OCI-LY7 (cell line): ENCODE measurements at places on chromosomes 3 and 15. TPM values are rescaled to one million over a fixed set of nuclear protein-coding genes. Genes with fewer than 3 reads are reported as not detected.

Gene ACSBG1
- total RNA-seq, result 0.30 and 0.52 TPM in 2 replicates

GRCh38 chr3:127077505-127078064 is 94.7 kb downstream of the PLXNA1 start:
- DNase-seq, result no peak

DNA sequence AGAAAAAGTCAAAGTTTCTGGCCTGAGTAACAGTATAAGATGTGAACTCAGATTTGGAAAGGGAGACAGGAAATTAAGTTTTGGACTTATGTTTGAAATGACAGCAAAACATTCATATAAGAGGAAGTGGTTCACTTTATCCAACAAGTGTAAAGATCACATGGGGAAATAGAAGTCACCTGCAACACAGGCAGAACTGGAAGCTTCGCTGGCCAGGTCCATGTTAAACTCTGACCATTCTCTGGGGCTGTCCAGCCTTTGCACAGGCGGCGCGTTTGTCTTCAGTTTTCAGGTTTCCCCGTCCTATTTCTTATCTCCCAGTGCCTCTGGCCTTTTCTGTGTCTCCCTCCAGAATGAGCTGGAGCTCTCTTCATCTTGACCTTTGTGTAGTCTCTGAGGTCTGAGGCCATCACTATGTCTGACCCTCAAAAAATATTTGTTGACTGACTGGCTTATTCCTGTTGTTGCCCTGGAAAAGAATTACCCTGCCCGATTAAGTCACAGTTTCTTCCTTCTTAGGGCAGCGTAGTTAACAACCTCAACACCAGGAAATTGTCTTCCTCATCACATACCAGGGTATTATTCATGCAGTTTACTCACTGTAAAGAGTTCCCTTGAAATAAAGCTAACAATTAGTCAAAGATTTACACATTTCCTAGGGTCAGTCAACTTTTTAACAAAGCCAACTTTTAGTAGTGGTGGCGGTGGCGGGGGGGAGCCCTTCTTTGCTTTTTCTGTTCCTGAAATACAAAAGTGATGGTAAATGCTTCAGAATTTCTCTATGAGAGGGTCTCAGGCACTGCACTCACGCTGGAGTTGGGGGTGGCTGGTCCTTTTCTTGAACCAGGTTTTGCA is 959 bp upstream of the RASA2 start:
- DNase-seq, result peak; percentile 41

DNA sequence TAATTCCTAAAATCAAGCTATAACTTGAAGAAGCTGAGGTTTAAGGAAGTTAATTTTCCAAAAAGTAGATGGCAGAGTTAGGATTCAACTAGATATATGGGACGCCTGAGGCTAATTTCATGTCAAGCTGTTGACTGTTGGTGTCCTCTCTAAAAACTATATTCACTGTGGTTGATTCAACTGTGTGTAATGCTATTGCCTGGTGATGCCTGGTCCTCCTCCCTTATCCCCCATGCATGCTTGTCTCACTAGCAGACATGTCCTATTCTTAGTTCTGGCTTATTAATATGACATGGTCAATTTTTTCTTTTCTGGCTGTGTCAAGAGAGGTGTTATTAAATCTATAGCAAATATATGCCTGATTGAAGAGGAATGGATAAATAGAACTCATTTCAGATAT is 156.1 kb downstream of the SPATA16 start:
- no peak for DNase-seq

Gene DCBLD2
- total RNA-seq, result 11.9 and 16.2 TPM in 2 replicates

- DNase-seq, result no peak
Measured at GRCh38 chr15:49242820-49243219, 72.8 kb downstream of the GALK2 start.

Gene ISLR2
- total RNA-seq, result not detected in 2 replicates

DNA sequence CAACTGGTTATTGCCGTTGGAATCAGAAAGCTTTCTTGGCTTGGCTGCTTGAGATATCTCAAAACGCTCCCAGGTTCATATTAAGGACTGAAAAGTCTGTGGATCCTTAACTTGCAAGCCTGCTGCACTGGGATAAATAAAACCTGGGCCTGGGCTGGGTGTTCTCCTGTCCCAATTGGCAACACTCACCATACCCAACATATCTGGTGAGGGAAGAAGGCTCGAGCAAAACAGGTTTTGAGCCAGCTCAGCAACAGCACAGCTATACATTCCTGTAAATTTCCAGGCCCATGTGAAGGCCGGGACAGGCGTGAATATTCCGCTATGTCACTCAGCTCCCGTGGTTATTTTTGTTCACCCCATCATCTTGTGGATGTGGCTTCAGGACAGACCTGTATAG is 169.0 kb upstream of the BCL6 start:
- no peak for DNase-seq

DNA sequence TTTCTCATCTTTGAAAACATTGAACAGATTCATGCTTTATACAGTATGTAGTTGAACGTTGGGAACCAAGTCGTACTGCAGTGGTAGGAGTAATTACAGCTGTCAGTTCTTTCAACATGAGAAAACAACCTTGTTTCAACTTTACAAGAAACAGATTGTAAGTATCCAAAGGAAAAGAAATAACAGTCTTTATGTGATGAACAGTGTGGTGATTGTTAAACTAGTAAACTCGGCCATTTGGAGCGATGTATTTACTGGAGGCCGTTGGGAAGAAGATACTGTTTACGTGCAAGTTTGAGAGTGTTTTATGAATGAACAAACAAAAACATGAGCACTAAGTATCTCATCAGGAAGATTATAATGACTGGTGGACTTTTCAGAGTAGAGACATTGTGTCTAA is 48.4 kb downstream of the EPHA3 start:
- no peak for DNase-seq

DNA sequence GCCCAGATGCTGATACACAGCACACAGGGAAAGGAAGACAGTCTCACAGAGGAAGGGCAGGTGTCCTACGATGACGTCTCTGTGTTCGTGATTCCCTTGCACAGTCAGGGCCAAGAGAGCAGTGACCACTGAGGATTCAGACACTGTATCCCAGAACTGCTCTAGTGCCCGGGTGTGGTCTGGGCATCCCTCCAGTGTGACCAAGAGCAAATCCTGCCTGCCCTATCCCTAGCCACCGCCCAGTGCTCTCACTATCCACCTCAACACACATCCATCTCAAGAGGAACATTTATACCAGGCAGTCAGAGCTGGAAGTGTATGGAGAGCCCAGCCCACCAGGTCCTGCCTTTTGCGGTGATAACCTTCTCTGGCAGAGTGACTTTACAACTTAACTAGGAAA is 4.1 kb downstream of the PPM1M start:
- DNase-seq, result no peak

Gene ZNF860
- 22.2 and 24.2 TPM in 2 replicates for total RNA-seq

- DNase-seq, result no peak
Measured at GRCh38 chr3:151740581-151740980, 6.9 kb downstream of the AADACL2 start.

Gene TUBGCP5
- total RNA-seq, result 36.3 and 40.8 TPM in 2 replicates

GRCh38 chr15:101171954-101172353 is 79.9 kb downstream of the CHSY1 start:
- no peak for DNase-seq

GRCh38 chr15:41024131-41024530 is 70.9 kb downstream of the CHAC1 start:
- DNase-seq, result no peak

- DNase-seq, result peak; percentile 66
Measured at GRCh38 chr15:48250640-48251076, 44.6 kb downstream of the SLC12A1 start.

- DNase-seq, result no peak
Measured at GRCh38 chr3:59775106-59775505, 725.3 kb upstream of the CFAP20DC start.

DNA sequence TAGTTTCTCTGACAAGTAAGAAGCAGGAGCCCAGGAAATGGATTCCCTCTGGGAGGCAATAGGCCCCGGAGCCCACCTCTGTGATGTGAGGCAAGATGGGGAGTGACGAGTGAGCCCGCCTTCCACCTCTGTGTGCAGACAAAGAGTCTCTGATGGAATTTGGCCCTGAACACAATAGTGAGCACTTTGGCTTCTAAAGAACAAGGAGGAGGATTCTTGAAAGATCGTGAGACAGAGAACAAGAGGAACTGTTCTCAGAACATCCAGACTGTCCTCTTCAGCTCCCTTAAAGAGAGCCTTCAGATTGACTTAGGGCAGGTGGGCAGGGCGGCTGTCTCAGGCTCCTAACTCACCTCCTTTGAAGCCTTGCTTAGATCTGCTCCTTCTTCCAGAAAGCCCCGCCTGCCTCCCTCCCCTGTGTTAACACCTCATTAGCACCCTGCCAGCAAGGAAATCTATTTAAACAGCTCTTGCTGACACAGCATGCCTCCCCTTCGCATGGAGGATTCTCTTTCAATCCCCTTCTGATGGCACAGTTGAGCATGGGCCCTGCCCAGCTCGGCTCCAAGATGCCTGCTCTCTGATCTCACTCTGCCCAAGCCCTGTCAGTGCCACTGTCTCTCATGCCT is 430.3 kb downstream of the NTRK3 start:
- DNase-seq, result no peak

DNA sequence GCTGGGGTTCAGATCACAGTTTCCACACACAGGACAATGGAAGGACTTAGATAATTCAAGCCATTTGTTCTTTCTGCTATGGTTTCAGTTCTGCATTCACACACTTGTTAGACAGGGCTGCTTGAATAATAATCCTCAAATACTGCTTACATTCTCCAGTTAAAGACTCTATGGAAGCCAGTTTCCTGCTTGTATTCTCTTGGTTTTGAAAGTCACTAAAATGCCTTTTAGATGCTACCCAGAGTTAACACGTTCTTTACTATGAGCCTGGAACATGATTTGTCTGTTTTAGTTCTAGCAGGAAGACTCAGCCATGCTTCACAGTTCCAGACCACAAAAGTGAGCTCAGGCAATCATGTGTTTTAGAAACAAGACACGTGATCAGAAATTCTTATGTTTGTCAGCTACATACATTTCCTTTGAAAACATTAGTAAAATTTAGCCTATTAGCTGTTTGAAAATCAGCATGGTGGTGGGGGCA is 152.4 kb downstream of the LEKR1 start:
- peak; percentile 85 for DNase-seq

DNA sequence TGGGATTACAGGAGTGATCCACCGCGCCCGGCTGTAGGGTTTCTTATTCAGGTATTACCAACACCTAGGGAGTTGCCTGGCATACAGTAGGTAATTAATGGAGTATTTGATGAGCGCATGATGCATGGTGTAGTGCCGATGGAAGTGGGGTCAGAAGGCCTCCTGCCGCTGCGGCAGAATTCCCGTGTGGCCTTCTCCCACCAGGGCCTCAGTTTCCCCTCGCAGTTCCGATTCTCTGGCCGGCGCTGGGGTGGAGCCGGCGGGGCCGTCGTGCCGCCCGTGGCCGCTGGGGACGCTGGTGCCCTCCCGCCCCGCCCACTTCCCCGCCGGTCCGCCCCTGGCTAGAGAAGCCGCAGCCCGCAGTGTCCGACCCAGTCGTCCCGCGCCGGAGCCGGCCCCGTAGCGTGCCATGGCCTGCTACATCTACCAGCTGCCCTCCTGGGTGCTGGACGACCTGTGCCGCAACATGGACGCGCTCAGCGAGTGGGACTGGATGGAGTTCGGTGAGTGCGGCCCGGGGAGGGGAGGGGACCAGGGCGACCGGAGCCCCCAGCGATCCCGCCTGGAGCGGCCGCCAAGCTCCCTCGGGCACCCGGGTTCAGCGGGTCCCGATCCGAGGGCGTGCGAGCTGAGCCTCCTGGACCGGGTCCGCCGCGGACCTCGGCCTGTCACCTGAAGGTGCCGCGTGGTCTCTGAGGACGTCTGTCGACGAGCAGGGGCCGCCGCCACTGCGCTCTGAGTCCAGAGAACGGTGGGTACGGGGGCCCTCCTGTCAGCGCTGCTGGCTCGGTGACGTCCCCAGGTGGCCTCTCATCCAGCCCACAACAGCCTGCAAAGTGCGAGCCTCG is at the start of gene IRAK2:
Gene IRAK2 (plus strand): TSS at position 374 of the 848 bp plus-strand sequence. CDS start 36 bp downstream, at position 410.
- peak; percentile 68 for DNase-seq

DNA sequence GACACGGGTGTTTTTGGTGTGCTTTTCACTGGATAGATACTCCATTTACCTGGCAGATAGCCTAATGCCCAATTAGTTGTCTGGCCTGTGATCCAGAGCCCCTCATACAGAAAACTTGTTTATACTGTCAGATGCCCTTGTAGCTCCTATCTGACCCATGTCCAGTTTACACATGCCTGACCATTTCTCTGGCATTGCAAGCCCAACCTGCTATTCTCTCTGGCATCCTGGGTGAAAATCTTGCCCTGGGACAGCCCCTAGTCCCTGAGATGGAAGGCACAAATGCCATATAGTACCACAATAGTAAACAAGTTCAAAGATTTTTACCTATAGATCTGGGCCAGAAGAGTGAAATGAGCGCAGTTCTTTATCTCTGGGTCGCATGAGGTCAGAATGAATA is 212.6 kb downstream of the ZBBX start:
- no peak for DNase-seq

Gene RNU5B-1
- total RNA-seq, result not detected in 2 replicates

DNA sequence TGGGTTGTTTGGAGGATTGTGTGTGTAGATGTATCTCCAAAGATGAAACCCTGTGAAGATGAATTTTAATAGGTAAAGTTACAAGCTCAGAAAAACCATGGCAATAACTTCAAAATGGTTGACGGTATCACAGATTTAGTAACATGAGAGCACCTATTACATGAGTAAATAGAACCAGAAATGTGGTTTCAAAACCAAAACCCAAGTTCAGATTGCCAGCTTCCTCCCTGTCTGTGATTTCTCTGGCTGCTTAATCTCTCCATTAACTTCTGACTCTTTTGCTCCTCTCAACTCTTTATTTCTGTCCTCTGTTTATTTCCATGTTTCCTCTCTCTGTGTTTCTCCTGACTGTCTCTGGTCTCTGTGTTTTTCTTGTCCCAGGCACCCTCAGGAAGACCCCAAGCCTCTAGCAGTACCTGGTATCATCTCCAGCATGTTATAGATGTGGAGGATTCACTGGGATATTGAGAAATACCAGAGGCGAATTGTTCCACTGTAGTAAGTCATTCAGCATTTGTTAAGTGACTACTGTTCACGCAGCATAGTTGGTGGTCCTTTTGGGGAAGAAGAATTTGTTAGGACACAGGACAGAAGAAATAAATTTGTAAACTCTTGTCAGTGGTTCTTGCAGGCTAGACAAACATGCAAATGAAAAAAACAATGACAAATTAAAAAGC is 138.8 kb downstream of the BBX start:
- no peak for DNase-seq

DNA sequence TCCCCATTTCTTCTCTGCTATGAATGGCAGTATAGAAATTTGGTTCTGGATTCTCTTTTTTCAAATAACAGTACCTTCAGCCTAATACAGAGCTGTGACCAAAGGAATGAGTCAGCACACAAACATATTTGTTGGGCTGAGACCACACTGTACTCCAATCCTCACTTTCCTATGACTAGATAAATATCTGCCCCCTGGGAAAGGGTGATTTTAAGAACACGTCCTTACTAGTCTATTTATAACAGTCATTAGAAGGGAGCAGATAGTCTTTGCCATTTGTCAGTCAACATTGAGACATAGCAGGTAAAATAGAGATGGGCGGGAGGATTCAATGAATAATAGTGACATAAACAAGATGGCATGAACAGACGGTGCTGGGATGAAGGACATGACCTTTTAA is 461.3 kb downstream of the MCTP2 start:
- no peak for DNase-seq

DNA sequence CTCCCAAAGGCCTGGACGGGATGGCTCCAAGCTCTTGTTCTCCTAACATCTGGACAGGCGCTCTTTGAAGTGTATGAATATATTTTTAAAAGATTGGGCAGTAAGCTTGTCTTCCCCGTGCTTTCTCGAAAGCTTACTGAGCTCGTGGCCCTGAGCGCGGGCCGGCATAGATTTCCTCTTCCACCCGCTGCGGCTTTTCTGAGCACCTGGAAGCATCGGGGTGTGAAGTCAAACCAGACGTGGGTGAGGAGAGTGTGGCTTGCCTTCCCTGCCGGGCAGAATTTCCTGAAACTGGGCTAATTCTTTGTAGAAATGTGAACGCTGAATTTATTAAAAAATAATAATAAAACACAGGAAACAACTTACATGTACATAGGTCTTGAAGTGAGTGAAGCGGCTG is 25.9 kb downstream of the GPR160 start:
- DNase-seq, result peak; percentile 90
